ENCODE measurements at places on chromosomes 7 and 10. TPM values are rescaled to one million over a fixed set of nuclear protein-coding genes. Genes with fewer than 3 reads are reported as not detected.

DNA sequence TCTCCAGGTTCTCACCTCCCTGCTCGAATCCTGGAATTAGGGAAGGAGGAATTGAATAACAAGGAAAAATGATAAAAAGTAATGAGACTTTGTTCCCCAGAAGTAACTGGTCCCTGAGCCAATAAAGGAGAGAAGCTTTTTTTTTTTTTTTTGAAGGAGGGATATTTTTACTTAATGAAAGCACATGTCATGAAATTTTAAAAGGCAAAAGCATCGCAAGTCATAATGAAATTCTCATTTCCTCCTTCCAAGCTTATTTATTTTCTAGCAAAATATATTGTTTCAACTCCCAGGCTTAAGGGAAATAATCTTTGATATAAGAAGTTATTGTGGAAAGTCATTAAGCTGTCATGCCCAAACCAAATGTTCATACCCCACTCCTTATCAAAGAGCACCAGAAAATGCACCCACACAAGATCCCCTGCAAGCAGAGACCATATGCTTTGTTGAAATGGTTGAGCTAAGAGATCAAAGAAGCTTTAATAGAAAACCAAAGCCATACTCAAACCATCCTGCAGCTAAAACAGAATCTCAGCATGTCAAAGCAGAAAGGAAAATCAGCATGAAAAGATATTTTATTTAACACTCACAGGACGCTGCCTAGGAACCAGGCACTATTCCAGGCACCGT lies 16.7 kb upstream of the ABCC2 start:
- H3K27me3 ChIP-seq, result no peaks in the 10 kb centered on the region
- H3K4me1 ChIP-seq, result peaks cover 6% of the 10 kb centered on the region
- no peak for DNase-seq
- H3K4me3 ChIP-seq, result no peak overlapping the region
- no peak overlapping the region for H3K27ac ChIP-seq
- no peaks in the 10 kb centered on the region for H3K36me3 ChIP-seq

Gene LIPM
- not detected for total RNA-seq

Gene OPN1SW
- 0.46 TPM for total RNA-seq

Gene LBX1
- not detected for total RNA-seq

Gene FBXL13
- total RNA-seq, result 8.2 TPM

Measured in neural progenitor cell (in vitro differentiated cells).